GM12878 (cell line): ENCODE measurements at places on chromosomes 11 and 22. TPM values are rescaled to one million over a fixed set of nuclear protein-coding genes. Genes with fewer than 3 reads are reported as not detected.

GRCh38 chr11:36426226-36426848 lies 83.7 kb downstream of the TRAF6 start:
- DNase-seq: no peak

- DNase-seq: no peak
These were observed 84.3 kb downstream of the ARL14EP start for GRCh38 chr11:30406978-30407762.

GRCh38 chr22:23110190-23110921 lies 31.4 kb downstream of the RSPH14 start:
- no peak for DNase-seq

DNA sequence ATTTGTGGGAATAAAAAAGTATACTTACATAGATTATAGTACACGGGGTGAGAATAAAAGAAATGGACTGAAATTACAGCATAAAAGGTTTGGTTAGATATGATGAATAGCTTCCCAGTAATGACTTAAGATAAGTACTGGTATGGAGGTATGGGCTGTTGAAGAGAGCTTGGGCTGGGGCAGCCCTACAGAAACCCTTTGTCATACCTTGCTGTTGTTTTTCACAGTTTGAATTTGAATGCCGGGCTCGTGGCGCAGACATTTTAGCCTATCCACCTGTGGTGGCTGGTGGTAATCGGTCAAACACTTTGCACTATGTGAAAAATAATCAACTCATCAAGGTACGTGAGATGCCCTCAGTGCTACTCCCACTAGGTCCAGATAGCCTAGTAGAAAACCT lies 42.3 kb upstream of the RBX1 start:
- no peak for DNase-seq

Gene UQCC3
- polyA plus RNA-seq: 19.5 and 20.5 TPM in 2 replicates

Gene CRYAB
- polyA plus RNA-seq: 0.55 and 0.72 TPM in 2 replicates
